ENCODE measurements at places on chromosomes 16 and 17. TPM values are rescaled to one million over a fixed set of nuclear protein-coding genes. Genes with fewer than 3 reads are reported as not detected.

DNA sequence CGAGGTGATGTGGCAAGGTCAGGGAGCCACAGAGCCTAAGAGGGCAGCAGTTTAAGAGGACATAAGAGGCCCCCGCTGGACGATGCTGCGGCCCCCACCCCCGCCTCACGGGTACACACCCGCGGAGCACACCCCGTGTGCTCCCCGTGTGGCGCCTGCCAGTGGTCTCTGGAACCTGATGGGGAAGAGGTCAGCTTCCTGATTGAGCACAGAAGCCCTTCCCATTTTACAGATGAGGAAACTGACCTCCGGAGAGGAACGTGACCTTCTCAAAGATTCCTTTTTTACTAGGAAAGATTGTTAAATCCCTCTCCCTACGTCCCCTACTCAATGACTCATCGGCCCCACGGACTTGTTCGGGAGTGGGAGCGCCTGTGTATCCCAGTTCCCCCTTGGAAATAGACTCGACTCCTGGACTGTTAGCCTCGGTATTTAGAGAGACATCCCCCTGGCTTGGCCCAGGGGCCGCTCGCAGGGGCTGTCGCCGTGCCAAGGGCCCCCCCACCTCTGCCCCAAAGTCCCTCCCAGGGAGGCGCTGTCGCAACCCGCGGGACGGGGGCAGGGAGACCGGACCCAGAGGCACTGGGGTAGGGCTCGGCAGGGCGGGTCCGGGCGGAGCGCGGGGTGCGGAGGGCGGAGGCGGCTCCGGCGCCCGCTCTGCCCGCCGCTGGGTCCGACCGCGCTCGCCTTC is at the start of gene ABCC3:
ABCC3 (plus strand) TSS at position 658 of the 691 bp plus-strand sequence. CDS start 56 bp downstream, outside the sequence.
- no peak for DNase-seq

PRR35 gene
- total RNA-seq, result not detected

GRCh38 chr16:66081775-66082366 is 284.6 kb upstream of the CDH5 start:
- DNase-seq, result no peak

GRCh38 chr17:51398128-51398525 is 137.8 kb downstream of the UTP18 start:
- no peak for DNase-seq

KRT15 gene
- 4.7 TPM for total RNA-seq

NLRC5 gene
- total RNA-seq, result 10.7 TPM

FNDC8 gene
- total RNA-seq, result not detected

GRIN2A gene
- 0.21 TPM for total RNA-seq

MAF gene
- total RNA-seq, result 39.1 TPM

- peak; percentile 28 for DNase-seq
These were observed 9.8 kb downstream of the SLC12A3 start for GRCh38 chr16:56874800-56875199.

MYH13 gene
- 0.05 TPM for total RNA-seq

KRT33A gene
- total RNA-seq, result not detected

GRCh38 chr17:72717676-72718075 is 374.8 kb downstream of the SLC39A11 start:
- no peak for DNase-seq

- no peak for DNase-seq
These were observed at the start of gene WFDC1 for GRCh38 chr16:84294531-84295142. TSS of gene WFDC1 (plus strand) at chr16:84294878. CDS start at chr16:84294972, 94 bp downstream.

- no peak for DNase-seq
These were observed 73.3 kb downstream of the RPH3AL start for GRCh38 chr17:279331-279730.

DNA sequence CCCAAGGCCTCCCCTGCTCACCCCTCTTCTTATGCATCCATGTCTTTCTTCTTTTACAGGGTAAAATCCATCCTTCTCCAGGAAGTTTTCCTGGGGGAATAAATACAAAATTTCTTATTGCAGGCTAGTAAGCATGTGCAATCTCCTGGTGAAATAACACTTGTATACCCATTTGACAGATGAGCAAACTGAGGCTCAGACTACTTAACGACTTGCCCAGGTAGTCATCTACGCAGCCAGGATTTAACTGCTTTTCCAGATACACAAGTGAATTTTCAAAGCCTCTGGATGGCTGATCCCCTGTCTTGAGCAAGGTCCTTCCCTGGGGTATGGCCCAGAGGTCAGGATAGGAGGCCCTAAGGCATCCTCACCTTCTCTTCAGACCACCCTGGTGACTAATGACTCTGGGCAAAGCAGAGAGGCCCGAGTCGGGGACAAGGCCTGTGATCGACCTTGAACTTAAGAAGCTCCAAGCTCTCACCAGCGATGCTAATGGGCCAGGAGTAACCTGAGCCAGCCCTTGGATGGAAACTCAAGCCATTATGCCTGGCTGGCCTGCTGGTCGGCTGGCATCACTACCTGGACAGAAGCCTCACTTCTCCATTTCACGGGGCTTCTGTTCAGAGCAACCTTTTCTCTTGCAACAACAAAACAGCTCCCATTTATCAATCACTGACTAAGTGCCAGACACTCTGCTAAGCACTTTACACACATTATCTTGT is 33.1 kb downstream of the ZNF423 start:
- DNase-seq, result no peak

DNA sequence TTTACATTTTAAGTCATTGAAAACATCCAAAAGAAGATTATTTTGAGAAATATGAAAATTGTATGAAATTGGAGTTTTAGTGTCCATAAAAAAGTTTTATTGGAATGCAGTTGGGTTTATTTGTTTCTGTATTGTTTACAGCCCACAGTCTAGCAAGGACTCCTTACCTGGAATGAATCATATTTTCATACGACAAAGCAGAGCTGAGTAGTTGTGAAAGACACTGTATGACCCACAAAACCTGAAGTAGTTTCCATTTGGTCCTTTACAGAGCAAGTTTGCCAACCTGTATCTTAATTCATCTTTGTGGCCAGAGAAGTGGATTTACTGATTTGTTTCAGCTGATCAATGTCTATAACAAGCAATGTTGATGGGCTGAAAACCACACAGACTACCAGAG is 10.3 kb downstream of the CCL18 start:
- no peak for DNase-seq

GRCh38 chr17:10661437-10661836 is 4.3 kb upstream of the MYH3 start:
- DNase-seq, result no peak

PLA2G10 gene
- total RNA-seq, result 0.32 TPM

TMEM100 gene
- total RNA-seq, result 36.0 TPM

TRAP1 gene
- total RNA-seq, result 43.1 TPM

DNA sequence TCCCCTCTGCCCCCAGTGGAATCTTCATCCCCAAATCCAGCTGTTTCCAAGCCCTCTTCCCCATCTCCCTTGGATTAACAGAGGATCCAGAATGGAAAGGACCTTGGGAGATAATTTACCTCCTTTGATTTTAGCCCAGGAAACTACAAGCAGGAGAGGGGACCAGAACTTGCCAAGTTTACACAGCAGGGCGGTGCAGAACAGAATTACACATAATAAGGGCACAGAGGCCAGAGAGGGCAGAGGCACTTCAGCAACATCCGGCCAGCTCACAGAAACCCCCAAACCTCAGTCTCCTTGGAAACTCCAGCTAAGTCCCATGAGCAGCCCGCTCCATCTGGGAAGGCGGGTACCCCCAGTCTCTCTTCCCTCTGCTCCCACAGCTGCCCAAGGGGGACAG is 27.2 kb downstream of the PEMT start:
- no peak for DNase-seq

DNA sequence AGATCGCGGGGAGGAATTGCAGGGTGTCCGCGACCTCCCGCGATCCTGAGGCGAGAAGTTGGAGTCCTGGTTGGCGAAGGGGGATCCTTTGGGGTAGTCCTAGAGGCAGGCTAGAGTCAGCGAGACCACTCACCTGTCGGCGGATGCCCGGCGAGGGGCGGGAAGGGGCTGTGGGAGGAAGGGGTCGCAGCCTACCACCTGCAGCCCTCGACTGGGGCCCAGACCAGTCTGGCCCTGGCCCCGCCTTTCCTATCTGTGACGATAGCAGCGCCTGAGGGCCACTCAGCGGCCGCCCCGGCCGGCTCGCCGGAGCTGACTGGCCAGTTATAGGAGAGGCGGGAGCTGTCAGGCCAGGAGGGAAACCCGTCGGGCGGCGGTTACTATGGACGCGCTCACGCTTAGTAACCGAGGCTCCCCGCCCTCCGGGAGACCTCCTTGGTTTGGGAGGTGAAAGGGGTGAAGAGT is at the start of gene TEKT3:
TEKT3 (minus strand) TSS at position 213 of the 465 bp plus-strand sequence. CDS start 10,012 bp downstream, outside the sequence.
- DNase-seq, result peak; percentile 37

DNA sequence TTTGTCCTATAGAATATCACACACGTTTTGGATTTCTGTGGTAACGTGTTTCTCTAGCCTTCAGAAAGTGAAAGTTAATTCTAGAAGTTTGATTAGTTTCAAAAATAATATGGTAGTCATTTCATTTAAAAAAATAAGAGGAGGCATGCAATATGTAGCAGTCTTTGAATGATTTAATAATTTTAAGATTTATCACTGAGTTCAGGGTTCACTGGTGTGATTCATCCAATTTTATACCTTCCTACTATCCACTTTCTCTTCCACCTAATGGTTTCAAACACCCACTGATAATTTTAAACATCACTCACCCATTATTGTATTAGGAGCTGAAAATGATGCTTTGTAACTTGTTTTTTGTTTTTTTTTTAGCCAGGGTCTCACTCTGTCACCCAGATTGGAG is 42.3 kb downstream of the CMC2 start:
- DNase-seq, result no peak

- DNase-seq, result no peak
These were observed 21.4 kb downstream of the CDRT4 start for GRCh38 chr17:15446036-15446435.

- no peak for DNase-seq
These were observed 887 bp downstream of the ZBTB4 start for GRCh38 chr17:7478276-7479212.

- no peak for DNase-seq
These were observed 24.1 kb downstream of the SERPINF1 start for GRCh38 chr17:1785930-1786329.

GRCh38 chr16:22634954-22635353 is 124.3 kb downstream of the NPIPB5 start:
- DNase-seq, result no peak

- DNase-seq, result no peak
These were observed 993 bp upstream of the ANKRD11 start for GRCh38 chr16:89491238-89491869.

- DNase-seq, result no peak
These were observed 233.3 kb downstream of the XYLT1 start for GRCh38 chr16:17237350-17237944.

GRCh38 chr17:45740553-45741330 is 43.4 kb upstream of the CRHR1 start:
- no peak for DNase-seq

MYO15A gene
- total RNA-seq, result 1.2 TPM

- no peak for DNase-seq
These were observed 101.8 kb upstream of the METRNL start for GRCh38 chr17:82977606-82978005.
